ENCODE measurements at places on chromosomes 16 and 17.
A peak's percentile ranks its signal among the peaks of the same experiment; 100 is the strongest.

DNA sequence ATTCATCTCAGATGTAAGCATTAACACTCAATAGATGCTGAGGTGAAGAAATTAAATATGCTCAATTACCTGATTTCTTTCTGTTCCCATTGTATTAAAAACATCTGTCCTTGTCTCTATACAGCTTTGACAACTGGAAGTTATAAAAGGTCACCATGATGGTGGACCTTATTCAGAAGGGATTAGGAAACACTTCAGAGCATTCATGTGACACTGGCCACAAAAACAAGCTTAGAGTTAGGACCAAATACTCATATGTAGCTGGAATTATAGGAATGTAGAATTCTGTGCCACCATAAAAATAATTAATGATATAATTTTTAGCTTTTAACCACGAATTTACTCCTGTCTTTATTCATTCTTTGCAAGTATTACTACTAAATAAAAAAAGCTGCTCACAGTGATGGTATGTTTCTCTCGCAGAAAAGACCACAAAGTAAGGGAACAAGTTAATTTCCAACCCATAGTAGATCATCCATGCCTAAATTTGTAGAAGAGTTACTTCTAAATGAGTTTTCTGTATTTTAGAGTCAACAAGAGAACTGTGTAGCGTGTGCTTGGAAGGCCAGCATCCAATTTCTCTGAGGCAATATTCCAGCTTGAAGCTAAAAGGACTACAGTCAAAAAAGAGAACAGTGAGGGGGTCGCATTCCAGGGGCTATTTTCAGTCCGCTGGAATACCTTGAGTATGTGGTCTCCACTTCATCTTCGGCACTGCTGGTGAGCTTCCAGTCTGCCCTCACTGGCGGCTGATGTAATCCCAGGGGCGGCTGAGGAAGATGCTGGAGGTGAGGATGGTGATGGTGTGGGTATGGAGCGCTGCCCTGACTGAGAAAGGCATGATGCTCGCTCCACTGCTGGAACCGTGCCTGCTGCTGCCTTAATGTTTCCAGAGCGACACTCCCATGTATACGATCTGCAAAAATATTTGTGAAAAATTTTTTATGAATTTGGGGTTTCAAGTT, 63.7 kb downstream of the CACNG1 start:
- no peak for DNase-seq

DNA sequence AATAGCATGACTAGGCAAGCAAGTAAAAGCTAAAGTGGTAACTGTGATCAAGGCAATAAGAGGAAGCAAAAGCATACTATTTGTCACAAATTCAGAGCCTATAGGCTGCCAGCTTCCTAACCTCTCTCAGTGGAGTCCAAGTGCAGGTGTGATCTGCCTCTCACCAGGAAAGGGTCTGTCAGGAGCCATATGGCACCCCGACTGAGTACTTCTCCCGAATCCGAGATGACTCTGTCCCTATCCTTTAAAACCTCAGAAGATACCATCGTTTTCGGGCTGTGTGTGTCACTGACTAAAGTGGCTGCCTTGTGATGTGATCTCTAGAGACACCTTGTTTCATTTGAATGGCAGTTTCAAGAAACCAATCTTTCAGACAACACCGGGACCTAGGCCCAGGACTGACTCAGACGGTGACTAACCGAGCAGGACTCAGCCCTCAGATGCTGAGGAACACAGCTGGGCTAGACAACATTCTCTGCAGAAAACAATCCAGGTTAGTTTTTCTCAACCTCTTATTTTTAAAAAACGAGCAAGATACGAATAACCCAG, 63.6 kb downstream of the SMG6 start:
- peak; percentile 83 for DNase-seq

- DNase-seq, result no peak
Measured at GRCh38 chr16:54051821-54052220, 234.8 kb downstream of the IRX3 start.

- DNase-seq, result no peak
Measured at GRCh38 chr16:3677994-3678393, 23.5 kb downstream of the DNASE1 start.

- DNase-seq, result no peak
Measured at GRCh38 chr17:46943218-46943500, 20.2 kb downstream of the GOSR2 start.

DNA sequence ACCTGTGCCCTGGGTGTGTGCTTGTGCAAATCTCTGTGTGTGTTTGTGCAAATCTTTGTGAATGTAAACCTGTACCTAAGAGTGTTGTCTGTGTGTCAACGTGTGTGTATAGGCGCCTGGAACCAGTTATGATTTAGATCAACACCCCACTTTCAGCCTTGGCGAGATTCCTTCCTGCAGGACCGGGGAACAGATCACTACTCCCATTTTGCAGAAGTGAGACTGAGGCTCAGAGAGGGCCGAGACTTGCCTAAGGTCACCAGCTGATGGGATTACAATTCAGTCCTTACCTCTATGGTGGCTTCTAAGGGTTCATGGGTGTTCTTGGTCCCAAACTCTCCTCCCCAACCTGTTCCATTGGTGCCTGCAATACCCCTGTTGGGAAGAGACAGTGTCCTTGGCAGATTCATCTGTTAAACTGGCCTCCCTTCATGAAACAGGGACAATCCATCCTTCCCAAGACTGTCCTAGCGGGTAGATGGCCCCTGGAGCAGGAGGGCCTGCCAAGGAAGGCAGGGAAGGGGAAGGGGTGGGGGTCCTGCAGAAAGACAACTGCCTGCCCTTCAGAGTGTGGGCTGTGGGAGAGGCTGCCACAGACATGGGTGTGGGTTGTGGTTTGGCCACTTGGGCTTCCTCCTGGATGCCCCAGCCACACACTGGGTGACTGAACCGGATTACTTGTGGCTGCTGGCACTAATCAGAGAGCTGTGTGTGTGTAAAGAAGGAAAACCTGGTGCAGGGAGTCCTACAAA, 6.9 kb upstream of the MAPK7 start:
- DNase-seq, result no peak

DNA sequence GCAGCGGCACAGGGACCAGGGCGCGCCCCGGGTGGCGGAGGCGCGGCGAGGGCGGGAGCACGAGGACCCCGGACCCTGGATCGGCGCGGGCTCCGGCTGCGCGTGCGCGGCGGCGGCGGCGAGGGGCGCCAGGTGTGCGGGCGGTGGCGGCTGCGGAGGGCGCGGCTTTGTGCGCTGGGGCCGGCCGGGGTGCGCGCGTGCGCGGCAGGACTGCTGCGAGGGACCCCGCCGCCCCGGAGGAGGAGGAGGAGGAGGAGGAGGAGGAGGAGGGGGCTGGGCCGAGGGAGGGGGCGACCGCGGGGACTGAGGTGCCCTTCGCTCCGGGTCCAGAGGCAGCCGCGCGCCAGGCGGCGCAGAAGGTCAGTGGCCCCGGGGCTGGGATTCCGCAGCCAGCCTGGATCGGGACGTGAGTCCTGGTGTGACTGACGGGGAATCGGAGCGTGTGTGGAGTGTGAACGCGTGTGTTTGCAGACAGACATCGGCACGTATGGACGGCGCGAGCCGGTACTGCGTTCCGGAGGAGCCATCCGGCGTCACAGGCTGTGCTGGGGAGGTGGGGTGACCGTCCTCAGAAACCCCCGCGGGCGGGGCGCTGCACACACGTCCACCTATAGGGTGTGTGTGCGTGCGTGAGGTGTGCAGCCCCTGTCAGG, 19.5 kb upstream of the RAP1GAP2 start:
- no peak for DNase-seq

- peak; percentile 52 for DNase-seq
Measured at GRCh38 chr16:85898521-85899442, at the start of gene IRF8. TSS of gene IRF8 (plus strand) at chr16:85899162. CDS start at chr16:85903016, 3,854 bp downstream.

DNA sequence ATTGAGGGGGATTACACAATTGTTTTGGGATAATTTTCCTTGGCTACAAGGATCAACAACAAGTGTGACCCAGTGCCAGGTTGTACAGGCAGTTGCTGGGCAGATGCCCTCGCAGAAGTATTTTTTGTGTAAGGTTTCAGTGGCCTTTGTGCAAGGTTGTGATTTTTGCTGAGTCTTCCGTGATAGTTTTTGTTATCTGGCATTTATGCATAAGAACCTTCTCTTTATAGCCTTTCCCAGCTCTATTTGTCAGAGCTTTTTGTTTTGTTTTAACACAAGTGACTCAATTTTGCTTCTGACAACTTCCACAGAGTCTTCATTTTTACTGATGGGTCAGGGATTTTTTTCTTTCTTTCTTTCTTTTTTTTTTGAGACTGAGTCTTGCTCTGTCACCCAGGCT, 6.7 kb upstream of the PRPSAP1 start:
- DNase-seq, result no peak

DNA sequence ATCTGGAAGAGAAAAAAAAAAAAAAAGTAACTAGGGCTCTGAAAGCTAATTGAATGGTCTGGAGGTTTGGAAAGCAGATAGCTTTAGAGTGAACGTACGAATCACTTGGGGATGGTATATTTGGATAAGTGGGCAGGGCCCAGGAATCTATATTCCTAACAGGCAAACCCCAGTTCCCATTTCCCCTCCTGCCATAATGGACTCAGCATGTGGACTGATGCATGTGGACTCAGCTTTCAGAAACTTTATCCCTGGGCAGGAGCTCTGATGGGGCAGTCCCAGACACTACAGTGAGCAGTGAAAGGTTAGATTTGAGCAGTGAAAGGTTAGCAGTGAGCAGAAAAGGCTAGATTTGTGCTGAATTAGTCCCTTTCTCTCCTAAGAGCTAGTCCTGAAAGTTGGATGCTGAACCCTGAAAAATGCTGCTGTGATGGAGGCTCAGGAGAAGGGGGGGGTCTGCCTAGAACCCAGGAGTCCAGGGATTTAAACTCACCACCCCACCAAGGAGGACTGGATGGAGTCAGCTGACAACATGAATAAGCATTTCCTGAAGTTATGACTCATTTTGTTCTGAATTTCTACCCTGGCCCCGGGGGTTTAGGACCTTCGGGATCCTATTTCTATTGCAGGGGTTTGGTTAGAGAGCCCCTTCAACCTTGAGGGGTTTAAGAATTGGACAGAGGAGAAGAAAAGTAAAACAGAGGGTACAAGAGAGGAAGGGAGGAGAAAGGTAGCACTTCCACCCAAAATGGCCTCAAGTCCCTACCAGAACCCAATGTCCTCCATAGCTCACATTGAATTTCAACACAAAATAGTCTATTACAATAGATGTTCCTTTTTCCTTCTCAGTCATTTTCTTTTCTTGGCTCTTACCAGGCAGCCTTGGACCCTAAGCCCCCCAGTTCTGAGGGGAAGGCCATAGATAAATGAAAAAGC, 10.3 kb upstream of the FZD2 start:
- DNase-seq, result peak; percentile 77

DNA sequence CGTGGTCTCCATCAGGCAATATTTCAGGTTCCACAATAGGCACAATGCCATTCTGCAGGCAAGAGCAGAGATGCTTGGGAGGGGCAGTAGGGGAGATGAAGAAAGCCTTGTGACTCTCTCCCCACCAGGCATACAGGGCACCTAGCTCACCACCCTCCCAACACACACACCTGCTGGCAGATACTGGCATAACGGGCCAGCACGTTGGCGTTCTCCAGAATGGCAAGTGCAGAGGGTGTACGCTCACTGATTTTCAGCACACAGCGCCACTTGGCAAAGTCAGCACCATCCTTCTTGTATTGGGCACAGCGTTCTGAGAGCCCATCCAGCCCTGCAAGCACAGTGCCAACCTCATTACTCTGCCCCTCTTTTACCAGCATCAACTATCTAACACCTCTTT, 2.2 kb downstream of the ALDOC start:
- DNase-seq, result no peak

- DNase-seq, result no peak
Measured at GRCh38 chr17:82662711-82663261, 14.5 kb upstream of the WDR45B start.

DNA sequence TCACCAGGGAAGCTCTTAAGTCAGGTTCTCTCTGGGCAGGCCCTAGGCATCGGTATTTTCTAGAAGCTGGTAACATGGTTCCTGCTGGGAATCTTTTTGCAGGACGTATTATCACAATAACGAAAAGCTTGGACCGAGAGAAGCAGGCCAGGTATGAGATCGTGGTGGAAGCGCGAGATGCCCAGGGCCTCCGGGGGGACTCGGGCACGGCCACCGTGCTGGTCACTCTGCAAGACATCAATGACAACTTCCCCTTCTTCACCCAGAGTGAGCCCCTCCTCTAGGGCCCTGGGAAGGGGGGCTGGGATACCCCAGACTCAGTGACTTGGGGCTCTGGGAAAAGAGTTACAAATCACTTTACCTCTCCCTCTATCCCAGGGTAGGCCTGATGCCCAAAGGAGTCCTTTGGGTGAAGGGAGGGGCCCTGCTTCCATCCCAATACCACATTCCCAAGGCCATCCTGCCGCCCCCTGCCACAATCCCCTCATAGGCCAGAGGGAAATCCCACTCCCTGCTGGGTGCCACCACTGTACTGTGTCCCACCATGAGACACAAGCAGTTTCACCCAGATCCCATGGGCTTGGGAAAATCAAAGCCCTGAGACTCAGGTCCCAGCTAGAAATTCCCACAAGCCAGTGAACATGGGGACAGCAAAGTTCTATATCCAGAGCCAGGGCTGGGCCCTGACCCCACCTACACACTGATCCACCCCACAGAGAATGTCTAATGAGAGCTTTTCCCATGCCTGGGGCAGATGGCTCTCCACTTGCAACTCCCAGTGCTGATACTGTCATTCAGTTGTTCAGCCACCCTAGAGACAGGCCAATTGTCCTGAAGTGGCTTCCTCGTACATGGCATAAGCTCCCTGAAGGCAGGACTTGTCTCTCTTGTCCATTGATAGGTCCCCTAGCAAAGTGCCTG, 23.0 kb downstream of the CDH5 start:
- no peak for DNase-seq

DNA sequence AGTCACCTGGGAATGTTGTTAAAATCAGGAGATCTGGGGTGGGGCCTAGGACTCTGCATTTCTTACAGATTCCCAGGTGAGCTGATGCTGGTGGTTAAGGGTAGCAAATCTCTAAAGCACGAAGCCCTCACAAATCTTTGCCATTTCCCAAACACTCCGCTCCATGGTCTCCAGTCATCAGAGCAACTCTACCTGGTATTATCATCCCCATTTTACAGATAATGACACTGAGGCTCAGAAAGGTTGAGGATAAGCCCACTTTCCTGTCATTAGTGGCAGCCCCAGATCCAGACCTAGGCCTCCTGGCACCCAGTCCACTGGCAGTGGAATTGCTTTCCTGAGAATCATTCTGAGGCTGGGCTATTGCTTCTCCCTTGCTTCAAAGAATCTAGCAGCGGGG, 8.7 kb downstream of the SLC46A1 start:
- no peak for DNase-seq

DNA sequence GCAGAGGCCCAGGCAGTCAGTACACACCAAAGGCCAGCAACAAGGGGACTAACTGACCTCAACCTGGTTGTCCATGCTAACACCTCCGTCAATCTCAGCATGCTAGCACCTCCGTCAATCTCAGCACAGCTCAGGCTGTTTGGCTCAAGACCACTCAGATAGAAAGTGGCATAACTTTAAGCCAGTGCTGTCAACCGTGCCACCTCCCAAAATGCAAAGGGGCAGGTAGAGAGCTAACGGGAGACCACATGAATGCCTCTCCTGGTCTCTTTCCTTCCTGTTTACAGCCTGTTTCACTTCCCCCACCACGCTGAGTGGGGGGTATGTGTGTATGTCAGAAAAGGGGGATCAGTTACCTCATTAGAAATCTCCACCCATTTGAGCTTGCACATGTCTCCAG, 3.3 kb downstream of the UBTF start:
- DNase-seq, result no peak
